Inflammatory macrophage (primary cell): ENCODE measurements at places on chromosomes 1 and 21.
A peak's percentile ranks its signal among the peaks of the same experiment; 100 is the strongest.

DNA sequence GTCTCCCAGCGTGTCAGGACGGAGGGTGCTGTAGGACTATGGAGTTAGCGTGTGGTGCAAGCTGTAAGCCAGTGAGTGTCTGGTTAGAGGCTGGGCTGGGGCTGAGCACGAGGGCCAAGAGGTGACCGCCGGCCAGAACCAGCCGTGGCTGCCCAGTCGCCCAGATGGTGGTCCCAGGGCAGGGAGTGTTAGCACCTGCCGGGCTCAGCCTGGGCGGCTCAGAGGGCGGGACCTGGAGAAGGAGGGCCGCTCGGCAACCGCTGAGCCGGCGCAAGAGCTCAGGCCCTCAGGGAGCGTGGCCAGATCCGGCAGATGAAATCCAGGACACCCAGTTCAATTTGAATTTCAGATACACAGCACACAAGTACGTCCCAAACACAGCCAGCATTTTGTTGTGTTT, 87.9 kb downstream of the PRDM16 start:
- DNase-seq = no peak

DNA sequence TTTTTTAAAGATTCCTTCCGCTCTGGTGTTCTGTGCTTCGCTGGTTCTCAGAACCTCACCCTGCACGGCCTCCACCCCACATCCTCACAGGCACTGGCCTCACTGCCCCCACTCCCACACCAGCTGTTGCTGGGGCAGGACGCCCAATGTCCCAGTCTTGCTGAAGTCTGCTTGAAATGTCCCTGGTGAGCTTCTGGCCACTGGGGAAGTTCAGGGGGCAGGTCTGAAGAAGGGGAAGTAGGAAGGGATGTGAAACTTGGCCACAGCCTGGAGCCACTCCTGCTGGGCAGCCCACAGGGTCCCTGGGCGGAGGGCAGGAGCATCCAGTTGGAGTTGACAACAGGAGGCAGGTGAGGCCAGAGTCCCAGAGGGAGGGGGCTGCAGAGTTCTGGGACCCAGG, at the start of gene C1QA:
Gene C1QA (plus strand): TSS at position 276 of the 400 bp plus-strand sequence. CDS start 989 bp downstream, outside the sequence.
- DNase-seq = peak; percentile 97

DNA sequence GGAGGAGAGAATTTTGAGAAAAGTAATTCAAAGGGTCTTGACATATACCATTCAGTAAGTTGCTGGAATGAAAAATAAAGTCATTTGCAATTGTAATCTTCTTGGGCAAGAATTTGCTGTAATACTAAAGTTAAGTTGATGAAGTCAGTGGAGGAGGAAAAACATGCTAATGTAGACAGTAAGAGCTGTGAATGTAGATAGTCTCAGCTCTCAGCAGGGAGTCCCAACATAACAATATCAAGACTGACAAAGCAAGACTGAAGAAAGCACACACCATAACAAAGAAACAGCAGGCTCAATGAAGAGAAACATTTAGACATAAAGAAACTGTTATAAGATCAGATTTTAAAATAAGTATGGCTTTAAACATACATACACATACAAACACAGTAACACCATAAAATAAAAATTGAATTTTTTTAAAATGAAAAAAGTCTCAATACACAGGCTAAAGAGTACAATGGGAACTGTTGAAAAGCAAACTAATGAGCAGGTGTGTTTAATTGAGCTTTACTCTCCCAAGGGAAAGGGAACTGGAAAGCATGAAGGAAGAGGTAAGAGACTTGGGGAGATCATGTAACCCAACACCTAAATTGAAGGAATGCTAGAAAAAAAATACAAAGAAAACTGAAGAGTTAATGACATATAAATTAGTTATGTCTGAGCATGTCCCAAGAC, 336.3 kb upstream of the NCAM2 start:
- no peak for DNase-seq

DNA sequence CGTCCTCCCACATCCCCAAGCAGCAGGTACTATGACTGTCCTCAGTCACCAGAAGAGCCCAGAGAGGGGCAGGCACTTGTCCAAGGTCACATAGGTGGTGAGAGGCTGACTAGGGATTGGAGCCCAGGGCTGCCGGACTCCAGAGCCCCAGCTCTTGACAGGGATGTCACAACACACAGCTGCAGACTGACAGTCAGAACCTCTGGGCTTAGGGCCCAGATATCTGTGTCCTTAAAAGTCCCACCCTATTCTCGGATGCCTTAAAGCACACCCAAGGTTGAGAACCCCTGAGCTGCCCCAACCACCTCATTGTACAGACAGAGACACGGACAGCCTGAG, 622.9 kb downstream of the MATN1 start:
- no peak for DNase-seq

DNA sequence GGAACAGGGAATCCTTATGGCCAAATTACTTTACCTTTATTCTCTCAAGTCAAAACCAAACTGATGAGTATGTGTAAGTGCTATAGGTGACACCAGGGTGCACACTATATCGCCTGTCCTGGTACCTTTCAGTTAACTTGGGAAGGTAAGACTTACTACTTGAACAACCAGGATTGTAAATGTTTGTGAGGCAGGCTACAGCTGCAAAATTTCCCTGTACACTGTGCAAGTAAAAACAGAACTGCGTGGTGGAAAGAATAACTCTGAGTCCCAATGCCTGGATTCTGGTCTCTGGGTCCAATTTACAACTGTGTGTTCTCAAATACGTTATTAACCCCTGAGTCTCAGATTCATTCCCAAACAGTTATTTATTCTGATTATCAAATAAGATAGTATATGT, 73.5 kb downstream of the TENT5C start:
- no peak for DNase-seq

DNA sequence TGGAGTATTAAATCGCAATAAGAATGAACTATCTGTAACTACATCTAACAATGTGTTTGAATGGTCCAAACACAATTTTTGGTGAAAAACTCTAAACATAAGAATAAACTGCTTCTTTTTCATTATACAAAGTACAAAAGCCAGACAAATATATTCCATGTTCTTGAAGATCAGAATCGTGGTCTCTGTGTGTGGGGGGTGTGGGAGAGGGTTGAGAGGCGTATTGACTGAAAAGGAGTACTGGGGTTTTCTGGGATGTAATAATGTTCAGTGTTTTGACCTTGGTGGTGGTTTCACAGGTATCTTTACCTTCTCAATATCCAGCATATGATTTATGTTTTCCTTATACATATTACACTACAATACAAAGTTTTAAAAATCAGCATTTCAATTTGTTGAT, 764 bp upstream of the CFH start:
- no peak for DNase-seq

- no peak for DNase-seq
Observed at GRCh38 chr1:191907121-191907520, 251.1 kb upstream of the RGS18 start.

- peak; percentile 2 for DNase-seq
Observed at GRCh38 chr1:79497193-79497773, 490.8 kb upstream of the ADGRL4 start.

DNA sequence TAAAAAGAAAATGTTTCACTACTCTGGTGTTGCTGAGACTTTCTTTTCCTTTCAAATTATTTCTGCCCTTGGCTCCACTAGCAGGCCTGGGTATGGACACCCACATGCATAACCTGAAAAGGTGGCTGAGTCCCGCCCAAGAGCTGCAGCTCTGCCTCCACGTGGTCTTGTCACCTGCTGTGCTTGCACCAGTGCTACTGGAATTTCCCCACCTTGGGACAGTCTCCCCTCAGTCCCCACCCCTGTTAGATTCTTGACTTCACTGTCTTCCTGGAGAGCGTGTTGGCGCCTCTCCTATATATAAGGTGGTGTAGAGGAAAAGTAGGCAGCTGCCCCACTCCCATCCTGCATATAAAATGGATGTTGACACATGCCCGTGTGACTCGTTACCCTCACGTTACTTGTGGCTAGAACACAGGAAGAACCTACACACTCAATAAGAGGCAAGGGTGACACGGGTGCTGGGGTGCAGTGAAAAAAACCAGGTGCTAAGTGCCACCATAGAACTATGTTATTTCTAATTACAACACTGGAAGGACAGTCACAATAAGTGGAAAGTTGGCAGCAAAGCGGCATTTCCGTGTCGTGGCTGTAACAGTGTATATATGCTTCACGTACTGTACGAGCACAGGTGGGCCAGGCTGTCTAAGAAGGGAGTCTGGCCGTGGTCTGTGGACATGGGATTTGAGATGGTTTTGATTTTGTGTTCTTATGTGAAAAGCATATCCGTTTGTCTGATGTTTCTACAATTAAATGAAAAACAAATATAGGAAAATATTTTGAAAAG, 61.0 kb downstream of the POFUT2 start:
- no peak for DNase-seq

DNA sequence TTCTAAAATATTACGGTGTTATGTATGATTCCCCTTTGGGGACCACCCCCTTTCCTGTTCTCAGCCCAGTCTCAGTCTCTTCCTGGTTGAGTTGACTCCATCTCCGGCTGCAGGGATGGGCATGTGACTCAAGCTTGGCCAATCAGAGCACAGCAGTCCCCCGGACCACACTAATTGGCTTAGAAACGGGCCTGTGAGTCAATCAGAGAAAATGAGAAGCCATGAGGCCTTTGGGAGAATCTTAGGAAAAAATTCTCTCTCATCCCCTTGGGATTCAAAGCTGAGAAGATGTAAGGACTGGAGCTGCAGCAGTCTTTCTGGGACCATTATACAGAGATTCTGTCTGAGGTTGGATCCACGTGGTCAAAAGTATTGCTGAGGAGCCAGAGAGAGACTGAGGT, 10.7 kb upstream of the FHAD1 start:
- no peak for DNase-seq

GRCh38 chr1:208225954-208226937, 17.9 kb downstream of the PLXNA2 start:
- no peak for DNase-seq

DNA sequence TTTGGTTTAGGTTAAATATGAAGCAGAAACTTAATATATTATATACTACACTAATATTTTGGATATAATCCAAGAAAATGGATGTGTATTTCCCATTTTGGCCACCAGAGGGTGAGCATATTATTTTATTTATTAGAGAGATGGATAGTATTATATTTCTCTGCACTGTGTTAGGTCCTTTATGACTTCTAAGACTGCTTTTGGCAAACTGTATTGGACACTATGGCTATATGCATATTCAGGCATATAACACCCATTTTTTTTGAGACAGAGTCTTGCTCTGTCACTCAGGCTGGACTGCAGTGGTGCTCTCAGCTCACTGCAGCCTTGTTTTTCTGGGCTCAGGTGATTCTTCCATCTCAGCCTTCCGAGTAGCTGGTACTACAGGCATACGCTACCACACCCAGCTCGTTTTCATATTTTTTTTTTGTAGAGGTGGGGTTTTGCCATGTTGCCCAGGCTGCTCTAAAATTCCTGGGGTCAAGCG, 17.8 kb upstream of the PGM1 start:
- peak; percentile 19 for DNase-seq

GRCh38 chr1:184972315-184973055, 1.8 kb downstream of the NIBAN1 start:
- no peak for DNase-seq

GRCh38 chr1:67100833-67101232, 33.9 kb downstream of the C1orf141 start:
- DNase-seq = no peak

- DNase-seq = no peak
Observed at GRCh38 chr1:119286587-119287181, 81.9 kb upstream of the HAO2 start.

DNA sequence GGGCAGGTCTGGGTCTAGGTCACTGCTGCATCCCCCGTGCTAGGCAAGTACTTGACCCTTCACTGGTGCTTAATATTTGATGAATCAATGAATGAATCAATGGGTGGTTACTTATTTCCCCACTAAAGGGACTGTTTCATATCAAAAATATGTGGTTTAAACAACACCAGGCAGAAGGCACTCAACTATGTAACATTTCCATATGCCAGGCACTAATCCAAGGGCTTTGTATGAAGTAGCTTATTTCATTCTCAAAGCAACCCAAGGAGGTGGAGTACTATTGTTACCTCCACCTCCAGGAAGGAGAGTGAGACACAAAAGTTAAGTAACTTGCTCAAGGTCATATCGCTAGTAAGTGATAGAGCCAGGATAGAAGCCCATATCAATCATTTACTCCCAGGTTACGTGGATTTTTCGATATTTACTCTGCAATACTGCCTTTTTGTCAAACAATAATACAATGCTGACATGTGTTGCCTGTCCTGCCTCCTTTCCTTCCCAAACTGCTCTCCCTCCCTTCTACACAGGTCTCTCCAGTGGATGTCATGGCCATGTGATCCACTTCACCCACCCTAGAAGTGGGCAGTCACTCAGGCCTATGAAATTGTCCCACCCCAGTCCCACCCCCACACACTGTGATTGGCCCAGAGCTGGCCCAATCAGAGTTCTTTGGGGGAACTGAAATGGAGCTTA, 142.8 kb downstream of the ETS2 start:
- DNase-seq = no peak

DNA sequence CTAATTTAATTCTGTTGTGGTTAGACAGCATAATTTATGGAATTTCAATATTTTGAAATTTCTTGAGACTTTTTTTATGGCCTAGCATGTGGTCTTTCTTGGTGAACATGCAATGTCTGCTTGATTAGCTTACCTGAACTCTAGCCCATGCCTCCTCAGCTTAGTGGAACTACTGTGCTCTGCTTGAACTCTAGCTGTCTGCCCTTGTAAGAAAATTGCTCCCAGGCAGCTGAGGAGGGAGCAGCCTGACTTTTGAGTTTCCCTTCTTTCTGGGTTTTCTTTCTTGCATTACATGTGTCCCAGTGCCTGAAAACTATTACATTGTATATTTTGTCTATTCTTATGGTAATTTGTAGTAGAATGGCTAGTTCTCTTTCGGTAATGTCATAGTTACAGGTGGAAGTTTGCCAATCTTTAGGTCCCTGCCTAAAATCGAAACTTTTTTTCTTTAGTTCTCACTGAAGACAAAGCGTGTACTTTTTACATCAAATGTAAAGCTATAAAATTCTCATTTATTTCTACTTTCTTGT, 105.3 kb downstream of the MAST2 start:
- no peak for DNase-seq

DNA sequence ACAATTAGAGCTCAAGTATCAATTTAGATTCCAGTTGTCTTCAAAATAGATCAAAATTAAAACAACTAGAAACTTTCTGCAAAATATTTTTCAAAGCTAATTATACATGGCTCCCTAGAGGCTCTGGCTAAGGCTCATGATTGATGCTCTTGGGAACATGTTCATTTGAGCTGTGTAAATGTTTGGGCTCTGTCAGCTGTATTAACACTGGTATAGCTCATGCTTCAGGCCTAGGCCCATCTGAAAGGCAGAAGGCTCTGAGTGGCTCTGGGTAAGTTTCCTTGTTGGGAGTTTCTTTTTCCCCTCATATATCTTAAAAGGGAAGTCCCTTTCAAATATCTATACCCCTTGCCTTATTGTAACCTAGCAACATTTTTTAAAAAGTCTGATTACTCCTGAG, 81.3 kb downstream of the UROD start:
- no peak for DNase-seq

DNA sequence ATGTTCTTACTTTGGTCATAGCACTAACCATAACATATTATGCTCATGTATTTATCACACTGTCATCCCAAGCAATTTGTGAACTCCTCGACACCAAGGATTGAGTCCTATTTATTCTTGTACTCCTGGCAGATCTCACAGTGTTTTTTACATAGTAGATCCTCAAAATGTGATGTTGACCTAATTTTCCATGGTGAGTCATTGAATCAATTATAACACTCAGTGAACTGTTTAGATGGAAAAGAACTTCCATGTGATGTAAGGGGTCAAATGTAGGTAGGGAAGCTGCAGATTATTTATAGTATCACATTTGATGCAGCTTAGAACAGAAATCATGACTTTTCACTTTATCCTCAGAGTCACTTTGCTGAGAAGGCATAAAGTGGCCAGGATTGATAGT, 281.9 kb upstream of the ADAMTS5 start:
- DNase-seq = no peak
